CD4-positive, alpha-beta T cell (primary cell): ENCODE measurements at places on chromosomes 1 and 21.

DNA sequence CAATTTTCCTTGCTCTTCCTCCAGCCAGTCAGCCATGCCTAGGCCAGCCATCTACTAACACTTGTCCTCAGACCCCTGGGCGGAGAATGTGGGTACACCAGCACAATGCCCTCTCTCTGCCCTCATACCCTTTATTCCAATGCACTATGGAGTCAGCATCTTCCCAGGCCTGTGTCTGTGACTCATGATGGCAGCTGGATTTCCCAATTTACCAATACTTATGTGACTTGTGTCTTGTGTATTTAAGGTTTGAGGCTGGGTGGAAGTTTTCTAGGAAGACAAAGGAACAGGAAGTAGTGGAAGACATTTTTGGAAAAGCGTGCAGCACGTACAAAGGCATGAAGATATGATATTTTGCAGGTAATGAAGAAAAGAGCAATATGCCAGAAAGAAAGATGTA, 114.3 kb downstream of the NMNAT2 start:
- DNase-seq = no peak

DNA sequence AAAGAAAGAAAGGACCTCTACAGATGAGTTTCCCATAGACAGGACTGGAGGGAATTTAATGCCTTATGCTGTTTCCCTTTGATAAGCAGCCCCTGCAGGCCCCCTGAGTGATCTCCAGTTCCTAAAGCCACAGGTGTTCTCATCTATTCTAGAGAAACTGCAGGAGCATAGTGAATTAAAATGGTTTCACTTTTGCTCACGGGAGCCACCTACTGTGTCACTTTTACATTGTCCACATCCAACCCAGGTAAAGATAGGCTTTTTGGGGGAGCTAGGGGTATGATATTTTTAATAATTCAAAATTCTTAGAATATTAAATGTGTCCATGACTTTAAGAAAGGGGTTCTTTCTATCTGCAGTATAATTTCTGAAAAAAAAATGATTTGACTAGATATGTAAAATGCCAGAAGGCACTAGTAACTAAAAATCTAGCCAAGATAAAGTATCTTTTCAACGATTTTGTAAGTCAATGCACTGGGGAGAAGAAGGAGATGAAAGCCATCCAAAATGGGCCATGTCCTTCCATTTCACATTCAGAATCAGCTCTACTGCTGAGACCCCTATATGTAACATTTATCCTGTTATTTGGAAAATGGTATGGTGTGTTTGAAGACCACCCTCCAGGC, 267.3 kb upstream of the DUSP10 start:
- peak; percentile 45 for DNase-seq

DNA sequence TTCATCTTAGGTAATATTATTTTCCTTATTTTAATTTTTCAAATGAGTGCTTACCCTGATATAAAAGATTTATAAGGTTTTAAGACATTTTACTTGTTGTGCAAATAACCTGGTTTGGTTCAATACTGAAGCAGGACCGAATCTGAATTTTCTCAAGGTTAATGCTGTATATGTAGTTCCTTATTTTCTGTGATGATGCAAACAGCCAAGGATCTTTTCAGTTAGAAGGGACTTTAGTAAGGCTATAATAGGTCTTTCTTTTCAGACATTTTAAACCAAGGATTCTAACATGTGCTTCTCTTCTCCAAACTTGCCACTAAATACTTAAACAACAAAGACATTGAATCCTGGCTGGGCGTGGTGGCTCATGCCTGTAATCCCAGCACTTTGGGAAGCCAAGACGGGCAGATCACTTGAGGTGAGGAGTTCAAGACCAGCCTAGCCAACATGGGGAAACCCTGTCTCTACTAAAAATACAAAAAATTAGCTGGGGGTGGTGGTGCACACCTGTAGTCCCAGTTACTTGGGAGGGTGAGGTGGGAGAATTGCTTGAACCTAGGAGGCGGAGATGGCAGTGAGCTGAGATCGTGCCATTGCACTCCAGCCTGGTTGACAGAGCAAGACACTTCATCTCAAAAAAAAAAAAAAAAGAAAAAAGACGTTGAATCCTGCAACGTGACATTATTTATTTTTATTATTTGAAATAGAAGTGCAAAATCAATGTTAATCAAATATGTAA, 3.2 kb upstream of the ARPC5 start:
- no peak for DNase-seq

GRCh38 chr1:207925210-207925609, 14.3 kb upstream of the CD34 start:
- no peak for DNase-seq

- DNase-seq = no peak
Observed at GRCh38 chr1:204684571-204685235, 835 bp downstream of the LRRN2 start.

DNA sequence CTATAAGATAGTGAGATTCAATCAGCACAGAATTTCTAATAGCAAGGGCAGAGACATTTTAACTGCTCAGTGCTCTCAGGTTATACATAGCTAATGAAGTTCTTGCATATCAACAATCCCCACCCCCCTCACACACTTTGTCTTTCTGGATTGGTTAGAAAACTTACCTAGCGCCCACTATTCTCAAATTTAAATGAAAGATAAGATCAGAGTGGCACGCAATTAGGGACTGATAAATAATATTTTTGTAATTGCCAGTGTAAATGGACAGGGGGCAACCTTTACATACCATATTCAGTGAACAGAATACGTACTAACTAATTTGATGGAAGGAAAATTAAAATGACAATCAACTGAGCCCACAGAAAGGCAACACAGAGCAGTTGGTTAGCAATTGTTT, 11.7 kb downstream of the SELL start:
- no peak for DNase-seq

DNA sequence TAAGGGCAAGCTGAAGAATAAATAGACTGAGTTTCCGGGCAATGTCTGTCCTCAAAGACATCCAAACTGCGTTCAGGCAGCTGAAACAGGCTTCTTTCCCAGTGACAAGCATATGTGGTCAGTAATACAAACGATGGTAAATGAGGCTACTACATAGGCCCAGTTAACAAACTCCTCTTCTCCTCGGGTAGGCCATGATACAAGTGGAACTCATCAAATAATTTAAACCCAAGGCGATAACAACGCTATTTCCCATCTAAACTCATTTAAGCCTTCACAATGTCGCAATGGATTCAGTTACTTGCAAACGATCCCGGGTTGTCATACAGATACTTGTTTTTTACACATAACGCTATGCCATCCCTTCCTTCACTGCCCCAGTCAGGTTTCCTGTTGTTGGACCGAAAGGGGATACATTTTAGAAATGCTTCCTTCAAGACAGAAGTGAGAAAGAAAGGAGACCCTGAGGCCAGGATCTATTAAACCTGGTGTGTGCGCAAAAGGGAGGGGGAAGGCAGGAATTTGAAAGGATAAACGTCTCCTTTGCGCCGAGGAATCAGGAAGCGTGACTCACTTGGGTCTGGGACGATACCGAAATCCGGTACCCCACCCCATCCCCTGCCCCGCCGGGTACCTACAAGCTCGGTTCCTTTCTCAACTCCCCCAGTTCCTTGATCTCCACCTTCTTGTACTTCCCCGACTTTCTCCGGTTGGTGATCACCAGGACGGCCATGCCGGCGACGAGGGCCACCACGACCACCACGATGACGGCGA, 1.3 kb downstream of the TACSTD2 start:
- DNase-seq = no peak

GRCh38 chr1:182426442-182427430, 23.2 kb upstream of the RGSL1 start:
- peak; percentile 22 for DNase-seq
